ENCODE measurements at places on chromosomes 2 and 18.

DNA sequence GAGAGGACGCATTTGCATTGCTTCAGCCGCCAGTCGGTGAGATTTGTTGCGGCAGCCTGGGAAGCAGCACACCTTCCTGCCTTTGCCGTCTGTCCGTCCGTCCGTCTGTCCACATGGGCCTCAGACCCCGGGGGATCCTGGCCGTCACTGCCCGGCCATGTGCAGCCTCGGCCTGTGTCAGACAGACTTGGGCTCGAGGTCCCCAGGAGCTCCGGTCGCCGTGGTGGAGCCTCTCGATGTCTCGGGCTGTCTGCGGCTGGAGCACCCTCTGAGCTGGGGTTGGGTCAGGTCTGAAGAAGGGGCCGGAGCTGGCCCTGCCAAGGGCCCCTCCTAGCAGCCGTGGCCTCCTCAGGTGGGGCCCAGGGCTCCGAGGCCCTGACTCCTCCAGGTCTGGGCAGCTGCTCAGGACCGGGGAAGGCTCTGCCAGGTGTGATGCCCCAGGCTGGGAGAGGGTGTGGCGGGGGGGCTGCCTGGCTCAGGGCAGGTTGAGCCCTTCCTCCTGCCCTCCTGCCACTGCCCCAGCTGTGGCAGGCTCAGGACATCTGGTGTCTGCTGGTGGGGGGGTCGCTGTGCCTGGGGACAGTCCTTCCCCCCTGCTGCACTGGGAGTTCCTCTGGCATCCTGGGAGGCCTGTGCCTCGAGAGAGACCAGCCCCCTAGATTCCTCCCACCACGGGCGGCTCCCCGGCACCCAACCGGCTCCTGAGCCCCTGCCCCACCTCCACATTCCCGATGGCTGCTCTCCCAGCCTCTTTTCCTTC, 11.8 kb downstream of the NEU4 start:
- DNase-seq = no peak

- no peak for DNase-seq
Observed at GRCh38 chr2:86750240-86750839, 30.2 kb downstream of the RMND5A start.

DNA sequence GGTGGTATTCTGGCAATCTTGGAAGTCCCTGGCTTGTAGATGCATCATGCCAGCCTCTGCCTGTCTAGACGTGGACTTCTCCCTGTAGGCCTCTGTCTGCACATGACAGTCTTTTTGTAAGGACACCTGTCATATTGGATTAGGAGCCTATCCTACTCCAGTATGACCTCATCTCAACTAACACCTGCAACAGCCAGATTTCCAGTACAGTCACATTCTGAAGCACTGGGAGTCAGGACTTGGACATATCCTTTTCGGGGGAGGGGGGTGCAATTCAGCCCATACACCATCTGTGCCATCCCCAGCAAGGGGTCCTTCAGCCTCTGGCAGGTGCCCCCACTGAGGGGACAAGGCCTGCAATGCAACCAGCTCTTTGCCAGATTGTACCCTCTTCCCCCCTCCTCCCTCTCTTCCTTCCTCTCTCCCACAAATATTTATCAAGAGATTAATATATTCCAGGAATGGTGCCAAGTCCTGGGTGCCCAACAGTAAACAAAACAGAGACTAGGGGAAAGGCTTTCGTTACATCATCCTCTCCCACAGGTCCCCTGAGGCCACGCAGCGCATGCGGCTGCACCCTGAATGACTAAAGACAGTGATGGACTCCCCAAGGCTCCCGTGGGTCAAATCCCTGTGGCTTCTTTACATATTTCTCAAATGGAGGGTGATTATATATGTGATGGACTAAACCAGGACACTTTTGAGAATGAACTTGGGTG, 20.5 kb upstream of the MYCN start:
- DNase-seq = no peak

- DNase-seq = no peak
Observed at GRCh38 chr2:54416938-54417337, 39.2 kb upstream of the SPTBN1 start.

GRCh38 chr18:59787998-59788790, 91.0 kb upstream of the CCBE1 start:
- no peak for DNase-seq

DNA sequence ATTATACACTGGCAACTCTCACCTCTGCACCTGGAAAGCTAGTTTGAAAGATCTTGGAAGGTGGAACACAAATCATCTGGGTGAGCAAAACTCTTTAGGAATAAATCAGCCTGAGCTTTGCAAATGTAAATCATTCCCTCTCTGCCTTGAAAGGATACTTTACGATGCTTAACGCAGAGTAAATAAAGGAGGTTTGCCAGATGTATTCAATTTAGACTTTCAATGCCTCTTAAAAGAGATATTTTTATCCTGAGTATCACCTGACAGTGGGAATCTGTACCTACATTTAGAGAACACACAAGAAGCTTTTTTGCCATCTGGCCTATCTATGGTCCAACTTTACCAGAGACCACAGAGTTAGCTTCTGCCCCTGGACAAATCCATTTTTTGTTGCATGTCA, 983.2 kb upstream of the CDH2 start:
- DNase-seq = peak; percentile 85

All from NCI-H2081 treated with DMSO at 0.1 percent for 48 hours (cell line).